ENCODE measurements at places on chromosomes 11 and 22.

GRCh38 chr22:30636226-30637077 is 871 bp downstream of the SLC35E4 start:
- peak; percentile 25 for DNase-seq

DNA sequence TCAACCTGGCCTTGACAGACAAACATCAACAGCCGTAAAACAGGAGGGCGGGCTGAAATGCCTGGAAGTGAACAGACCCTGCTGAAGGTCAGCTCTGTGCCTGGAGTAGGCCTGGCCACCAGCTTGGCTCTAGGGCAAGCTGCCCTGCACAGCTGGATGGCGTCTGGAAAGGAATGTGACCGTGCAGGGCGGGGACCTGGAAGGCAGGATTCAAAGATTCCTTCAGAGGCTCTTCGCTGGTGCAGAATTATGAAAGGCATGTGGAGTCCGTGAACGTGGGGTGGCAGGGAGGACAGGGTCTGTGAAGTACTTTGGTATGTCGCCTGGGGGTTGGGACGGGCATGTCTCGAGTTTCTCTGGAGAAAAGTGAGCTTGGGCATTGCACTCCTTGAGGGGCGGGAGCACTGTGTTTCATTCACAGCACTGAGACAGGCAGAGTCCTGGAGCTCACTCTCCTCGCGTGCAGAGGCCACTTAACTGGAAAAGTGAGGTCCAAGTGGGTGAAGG is 1.5 kb downstream of the EHD1 start:
- DNase-seq: peak; percentile 92

DNA sequence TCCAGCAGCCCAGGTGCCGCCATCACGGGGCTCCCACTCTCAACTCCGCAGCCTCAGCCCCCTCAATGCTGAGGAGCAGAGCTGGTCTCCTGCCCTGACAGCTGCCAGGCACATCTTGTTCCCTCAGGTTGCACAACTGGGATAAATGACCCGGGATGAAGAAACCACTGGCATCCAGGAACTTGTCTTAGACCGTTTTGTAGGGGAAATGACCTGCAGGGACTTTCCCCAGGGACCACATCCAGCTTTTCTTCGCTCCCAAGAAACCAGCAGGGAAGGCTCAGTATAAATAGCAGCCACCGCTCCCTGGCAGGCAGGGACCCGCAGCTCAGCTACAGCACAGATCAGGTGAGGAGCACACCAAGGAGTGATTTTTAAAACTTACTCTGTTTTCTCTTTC is at the start of gene SAA1:
TSS of gene SAA1 (plus strand) at position 316 of the 400 bp plus-strand sequence. CDS start 624 bp downstream, outside the sequence.
- DNase-seq: no peak

DNA sequence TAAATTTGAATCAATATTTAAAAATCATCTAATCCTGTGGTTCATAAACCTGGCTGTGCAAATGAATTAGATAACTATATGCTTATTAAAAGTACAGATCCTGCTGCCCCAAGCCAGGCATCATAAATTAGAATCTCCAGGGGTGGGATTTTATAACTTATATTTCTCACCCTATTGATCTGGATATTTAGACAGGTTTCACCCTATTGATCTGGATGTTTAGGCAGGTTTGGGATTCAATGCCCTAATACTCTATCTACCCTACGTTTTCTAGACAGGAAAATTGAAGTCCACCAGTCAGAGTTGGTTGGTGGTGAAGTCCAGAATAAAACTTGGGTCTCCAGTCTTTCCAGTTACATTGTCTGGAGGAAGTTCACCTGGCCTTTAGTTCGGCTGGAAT is 2.6 kb downstream of the OR8B8 start:
- no peak for DNase-seq

DNA sequence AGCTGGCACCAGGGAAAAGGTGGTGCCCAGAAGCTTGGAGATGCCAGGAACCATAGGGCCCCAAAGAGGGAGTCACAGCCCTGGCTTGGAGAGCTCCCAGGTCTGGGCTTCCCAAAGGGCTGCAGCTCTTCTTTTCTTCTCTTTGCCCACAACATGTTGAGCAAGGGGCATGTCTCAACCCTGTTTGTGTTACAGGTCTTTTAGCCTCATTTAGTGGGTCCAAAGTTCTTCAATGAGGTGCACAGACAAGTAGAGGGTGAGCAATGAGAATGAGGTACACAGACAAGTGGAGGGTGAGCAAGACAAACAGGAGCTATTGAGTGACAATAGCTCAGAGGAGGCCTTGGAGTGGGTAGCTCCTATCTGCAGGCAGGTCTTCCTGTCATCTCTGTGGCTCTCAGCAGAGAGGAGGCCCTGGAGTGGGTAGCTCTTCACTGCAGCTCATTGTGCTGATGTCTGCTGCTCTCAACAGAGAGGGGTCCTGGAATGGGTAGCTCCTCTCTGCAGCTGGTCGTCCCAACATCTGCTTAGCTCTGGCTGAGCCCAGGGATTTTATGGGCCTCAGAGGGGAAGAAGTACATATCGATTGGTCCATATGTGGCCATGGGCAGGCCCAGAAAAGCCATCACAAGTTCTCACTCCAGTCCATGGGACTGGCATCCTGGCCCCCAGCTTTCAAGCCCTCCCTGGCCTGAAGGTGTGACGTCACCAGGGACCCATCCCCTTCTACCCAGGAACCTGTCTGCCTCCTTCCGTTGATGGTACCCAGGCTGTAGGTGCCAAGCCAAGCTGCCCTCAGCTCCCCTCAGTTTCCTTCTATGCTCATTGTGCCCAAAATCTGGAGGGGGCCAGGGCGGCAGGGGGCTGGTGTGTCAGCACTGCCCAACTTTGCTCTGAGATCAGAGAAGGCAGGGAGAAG is 34.9 kb downstream of the WBP2NL start:
- no peak for DNase-seq

DNA sequence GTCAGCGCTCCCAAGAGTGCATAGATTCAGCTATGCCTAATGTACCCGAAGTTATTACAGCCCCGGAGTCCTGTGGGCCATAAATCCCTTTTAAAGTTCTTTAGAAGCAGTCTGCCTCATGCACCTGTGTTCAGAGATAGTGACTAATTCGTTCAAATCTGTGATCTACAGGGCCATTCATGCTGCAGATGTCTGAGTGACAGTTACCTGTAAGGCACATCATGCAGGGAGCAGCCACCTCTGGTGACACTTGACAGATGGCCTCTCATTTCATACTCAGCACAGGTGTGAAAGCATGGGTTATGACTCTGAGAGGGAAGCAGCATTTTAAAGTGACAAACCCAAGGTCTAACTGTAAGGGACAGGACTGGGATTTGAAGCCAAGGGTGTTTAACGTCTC is 2.4 kb upstream of the E2F8 start:
- no peak for DNase-seq

DNA sequence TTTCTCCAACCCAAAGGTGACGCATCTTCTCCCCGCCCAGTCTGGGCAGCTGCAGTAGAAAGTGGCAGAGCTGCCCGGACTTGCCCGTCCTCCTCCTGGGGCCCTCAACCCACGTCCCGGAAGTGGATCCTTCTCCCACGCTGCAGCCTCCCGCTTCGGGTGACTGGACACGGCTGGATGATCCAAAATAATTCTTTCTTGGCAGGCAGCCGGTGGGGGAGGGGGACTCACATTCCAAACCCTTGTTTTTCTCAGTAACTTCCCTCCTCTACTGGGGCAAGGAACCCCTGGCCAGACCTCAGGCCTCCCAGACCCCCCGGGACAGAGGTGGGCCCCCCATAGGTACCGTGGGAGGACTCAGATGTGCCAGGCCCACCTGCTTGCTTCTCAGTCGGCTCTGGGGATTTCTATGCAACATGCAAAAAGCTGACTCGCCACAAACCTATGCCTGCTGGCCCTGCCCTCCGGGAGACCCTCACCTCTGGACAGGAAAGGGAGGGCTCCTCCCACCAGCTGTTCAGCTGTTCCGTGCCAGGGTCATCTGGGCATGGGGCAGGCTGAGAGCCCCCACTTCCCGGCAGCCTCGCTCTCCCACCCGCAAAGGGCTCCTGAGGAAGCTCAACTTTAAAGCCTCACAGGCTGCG is 1.4 kb downstream of the PLXNB2 start:
- DNase-seq: peak; percentile 99

- DNase-seq: no peak
Measured at GRCh38 chr22:20423008-20423905, 14.4 kb downstream of the SCARF2 start.

DNA sequence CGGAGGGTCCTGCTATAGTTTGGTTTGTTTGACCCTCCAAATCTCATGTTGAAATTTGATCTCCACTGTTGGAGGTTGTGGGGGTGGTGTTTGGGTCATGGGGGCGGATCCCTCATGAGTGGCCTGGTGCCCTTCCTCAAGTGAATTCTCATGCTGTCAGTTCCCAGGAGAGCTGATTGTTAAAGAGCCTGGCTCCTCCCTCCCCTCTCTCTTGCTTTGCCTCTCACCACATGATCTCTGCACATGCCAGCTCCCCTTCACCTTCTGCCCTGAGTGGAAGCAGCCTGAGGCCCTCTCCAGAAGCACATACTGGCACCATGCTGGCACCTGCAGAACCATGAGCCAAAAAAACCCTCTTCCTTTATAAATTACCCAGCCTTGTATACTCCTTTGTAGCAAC is 7.1 kb downstream of the TSPAN18 start:
- DNase-seq: no peak

DNA sequence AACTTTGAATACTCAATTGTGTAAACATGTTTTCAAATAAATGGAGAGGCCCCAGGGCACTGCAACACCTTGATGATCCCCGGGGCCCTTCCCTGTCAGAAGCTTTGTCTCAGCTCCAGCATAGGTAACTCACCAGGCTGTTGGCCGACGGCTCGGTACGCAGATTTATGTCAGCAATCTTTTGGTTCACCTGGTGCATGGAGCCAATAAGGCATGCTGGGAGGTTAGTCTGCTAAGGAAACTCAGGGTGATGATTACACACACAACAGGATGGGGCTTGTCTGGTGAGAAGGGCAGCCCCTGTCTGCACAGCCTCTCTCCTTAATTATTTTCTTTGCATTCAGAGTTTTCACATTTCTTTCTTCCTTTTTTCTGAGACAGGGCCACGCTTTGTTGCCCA is 10.8 kb downstream of the FAM227A start:
- DNase-seq: no peak

DNA sequence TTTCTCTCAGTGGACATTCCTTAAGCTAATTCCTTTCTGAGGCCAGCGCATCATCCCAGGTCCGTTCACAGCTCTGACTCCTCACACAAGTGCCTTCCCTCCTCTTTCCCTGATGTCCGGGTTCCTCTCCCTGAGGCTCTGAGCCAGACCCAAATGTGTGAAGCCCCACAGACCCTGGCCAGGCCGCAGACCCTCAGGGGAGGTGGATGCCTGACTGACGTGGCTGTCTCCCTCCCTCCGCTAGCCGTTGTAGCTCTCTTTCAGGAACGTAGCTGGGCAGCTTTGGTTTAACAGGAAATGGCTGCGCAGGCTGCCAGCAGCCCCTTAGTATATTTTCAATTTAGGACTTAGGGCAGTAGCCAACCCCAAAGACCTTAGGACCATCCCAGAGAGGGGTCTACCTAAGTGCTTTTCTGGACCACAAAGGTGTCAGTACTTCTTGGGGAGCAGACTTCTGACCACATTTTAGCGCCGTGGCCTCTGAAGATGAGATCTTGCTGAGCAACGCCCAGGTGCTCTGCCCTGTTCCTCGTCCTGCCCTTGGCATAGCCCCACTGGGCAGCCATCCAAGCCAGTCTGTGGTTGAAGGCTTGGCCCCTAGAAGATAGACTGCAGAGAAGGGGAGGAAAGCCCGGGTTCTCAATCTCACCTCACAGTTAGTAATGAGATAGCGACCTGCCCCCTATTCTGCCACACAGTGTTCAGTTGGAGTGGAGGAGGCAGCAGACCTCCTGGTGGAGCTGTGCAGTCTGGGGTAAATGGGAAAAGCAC is 27.0 kb downstream of the MYBPC3 start:
- DNase-seq: no peak

- DNase-seq: no peak
Measured at GRCh38 chr11:28713850-28714249, 605.7 kb downstream of the METTL15 start.

DNA sequence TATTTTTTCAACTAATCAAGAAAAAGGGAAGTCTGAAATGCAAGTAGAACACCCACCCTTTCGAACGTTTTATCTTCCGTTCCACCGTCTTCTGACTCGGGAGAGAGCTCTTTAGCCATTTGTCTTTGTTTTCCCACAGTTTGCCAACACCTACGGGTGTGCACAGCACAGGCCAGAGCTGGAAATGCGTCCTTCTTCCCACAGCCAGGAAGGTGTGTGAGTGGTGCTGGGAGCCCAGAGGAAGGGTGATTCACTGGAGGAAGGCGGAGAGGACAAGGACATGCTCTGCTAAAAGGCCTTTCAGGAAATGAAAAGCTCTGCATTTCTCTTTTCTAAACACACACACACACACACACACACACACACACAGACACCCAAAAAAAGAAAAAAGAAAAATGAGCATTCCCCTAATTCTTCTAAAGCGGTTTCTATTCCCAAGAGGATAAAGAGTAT is 18.5 kb downstream of the ENDOD1 start:
- peak; percentile 14 for DNase-seq

GRCh38 chr11:762421-763072 is 14.7 kb downstream of the GATD1 start:
- no peak for DNase-seq

GRCh38 chr22:49633010-49633324 is 194.7 kb downstream of the BRD1 start:
- DNase-seq: no peak

DNA sequence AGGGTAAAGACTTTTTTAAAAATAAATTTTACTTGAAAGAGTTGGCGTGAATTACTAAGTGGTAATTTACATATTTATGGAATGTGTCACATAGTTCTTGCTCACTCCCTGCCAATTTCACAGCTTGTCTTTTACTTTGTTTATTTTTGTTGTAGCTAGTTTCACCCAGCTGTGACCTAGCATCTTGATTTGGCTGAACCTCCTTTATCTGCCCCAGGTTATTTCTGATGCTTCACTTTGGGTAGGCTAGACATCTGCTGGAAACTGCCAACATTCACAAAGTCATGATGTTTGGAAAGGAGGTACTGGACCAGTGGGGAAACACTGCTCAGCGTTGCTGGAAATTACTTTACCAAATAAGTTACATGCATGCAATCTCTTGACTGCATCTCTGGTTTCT is 1676.0 kb upstream of the RAG2 start:
- no peak for DNase-seq

DNA sequence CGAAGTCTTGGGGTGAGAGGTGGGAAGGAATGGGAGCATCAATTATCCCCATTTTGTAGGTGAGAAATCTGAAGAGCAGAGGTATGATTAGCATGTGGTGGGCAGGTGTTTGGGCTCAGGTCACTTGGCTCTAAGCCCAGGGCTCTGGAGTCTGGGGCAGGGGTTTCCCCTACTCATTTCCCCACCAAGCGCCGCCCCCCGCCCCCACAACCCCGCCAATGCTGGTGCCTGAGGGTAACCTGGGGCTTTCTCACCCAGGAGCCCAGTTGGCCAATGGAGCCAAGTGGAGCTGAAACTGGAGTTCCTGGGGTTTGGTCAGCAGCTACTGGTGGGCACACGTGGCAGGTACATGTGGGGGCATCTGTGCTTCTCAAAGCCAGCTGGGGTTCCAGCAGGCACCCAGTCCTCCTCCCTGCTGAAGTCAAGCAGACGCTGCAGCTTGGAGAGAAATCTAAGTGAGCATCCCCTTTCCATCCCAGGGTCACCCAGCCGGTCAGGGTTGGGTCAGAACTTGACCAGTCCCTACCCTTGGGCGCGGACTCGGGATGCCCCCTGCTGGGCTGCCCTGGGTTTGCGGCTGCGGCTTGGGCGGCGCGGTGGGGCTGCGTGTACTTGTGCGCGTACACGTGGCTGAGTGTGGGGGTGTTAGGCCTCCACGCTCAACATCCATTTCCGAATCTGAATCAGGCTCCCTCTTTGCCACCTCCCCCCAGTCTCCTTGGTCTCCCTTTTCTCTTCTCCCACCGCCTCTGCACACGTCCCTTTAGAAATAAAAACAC is 1.7 kb upstream of the CHRM1 start:
- no peak for DNase-seq

All from thyroid gland (tissue), 4 donors.